ENCODE measurements at places on chromosomes 5 and 9. TPM values are rescaled to one million over a fixed set of nuclear protein-coding genes. Genes with fewer than 3 reads are reported as not detected.

The CFAP157 gene
- 8.2 TPM for total RNA-seq

DNA sequence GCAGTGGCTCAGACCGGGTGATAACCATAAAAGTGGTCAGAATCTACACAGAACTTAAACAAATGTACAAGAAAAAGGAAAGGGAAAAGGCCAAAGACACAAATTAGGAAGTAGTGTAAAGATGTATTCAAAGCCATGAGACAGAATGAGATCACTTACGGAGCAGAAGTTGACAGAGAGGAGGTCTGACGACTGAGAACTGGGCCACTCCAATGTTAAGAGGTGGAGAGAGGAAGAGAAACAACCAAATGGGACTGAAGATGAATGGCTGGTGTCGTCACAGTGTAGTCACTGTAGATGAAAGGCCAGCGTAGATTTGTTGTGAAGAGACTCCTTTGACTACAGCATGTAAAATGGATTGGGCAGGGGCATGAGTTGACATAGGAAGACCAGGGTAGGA lies 114.4 kb downstream of the DROSHA start:
- H3K4me3 ChIP-seq, result no peak overlapping the region
- no peak for DNase-seq
- H3K4me1 ChIP-seq, result peaks cover 1% of the 10 kb centered on the region
- no peaks in the 10 kb centered on the region for H3K36me3 ChIP-seq

- no peak overlapping the region for H3K27ac ChIP-seq
- H3K36me3 ChIP-seq, result no peaks in the 10 kb centered on the region
- no peak overlapping the region for H3K4me3 ChIP-seq
- H3K27me3 ChIP-seq, result no peaks in the 10 kb centered on the region
- H3K4me1 ChIP-seq, result no peaks in the 10 kb centered on the region
Measured at GRCh38 chr9:27248702-27249101, 48.2 kb downstream of the EQTN start.

GRCh38 chr9:4430432-4431261 lies 59.6 kb upstream of the SLC1A1 start:
- no peaks in the 10 kb centered on the region for H3K4me1 ChIP-seq
- no peaks in the 10 kb centered on the region for H3K27me3 ChIP-seq
- H3K36me3 ChIP-seq, result no peaks in the 10 kb centered on the region
- no peak for DNase-seq
- H3K4me3 ChIP-seq, result no peak overlapping the region

DNA sequence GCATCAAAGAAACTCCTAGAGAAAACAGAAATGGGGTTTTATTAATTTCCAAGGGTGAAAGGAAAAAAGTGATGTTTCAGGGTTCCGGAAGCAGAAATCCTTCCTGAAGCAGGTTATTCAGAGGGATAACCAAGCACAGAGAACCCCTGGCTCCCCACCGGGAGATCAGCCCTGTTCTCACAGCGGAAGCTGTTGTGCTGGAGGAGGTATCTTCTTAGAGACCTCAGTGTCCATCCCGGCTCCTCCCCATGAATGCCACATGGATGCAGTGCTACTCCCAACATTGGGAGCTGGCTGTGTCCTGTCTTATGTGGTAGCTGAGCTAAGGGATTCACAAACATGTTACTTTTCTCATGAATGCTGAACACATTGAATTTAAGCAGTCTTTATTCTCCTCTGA lies 80.9 kb upstream of the IRX2 start:
- H3K27ac ChIP-seq, result no peak overlapping the region
- no peak for DNase-seq
- H3K27me3 ChIP-seq, result no peaks in the 10 kb centered on the region
- no peak overlapping the region for H3K4me3 ChIP-seq
- no peaks in the 10 kb centered on the region for H3K36me3 ChIP-seq

DNA sequence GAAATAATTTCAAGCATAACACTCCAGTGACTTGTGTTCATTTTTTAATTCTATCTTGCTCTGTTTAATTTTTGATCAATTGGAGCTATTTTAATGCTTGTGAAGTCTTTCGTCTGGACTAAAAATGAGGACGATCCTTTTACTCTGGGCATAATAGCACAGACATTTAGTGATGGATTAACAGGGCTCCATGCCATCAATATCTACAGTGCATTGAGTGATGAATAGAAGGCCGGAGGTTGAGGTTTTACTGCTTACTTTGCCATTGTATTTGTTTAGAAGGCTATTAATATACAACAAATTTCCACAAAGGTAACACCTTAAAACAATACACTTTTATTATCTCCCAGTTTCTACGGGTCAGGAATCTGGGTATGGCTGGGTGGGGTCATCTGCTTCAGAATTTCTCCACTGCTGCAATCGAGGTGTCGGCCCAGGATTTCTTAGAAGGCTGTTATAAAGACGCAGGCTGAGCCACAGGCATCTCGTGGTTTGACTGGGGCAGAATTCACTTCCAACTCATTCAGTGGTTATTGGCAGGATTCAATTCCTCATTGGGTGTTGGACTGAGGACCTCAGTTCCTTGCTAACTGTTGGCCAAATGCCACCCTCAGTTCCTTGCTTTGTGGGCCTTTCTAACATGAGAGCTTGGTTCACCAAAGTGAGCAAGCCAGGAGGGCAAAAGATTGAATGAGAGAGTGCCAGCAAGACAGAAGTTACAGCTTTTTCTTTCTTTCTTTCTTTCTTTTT lies 265.4 kb upstream of the VLDLR start:
- no peaks in the 10 kb centered on the region for H3K36me3 ChIP-seq
- H3K27ac ChIP-seq, result peak overlapping the region; percentile 81
- peaks cover 6% of the 10 kb centered on the region for H3K4me1 ChIP-seq
- DNase-seq, result no peak

DNA sequence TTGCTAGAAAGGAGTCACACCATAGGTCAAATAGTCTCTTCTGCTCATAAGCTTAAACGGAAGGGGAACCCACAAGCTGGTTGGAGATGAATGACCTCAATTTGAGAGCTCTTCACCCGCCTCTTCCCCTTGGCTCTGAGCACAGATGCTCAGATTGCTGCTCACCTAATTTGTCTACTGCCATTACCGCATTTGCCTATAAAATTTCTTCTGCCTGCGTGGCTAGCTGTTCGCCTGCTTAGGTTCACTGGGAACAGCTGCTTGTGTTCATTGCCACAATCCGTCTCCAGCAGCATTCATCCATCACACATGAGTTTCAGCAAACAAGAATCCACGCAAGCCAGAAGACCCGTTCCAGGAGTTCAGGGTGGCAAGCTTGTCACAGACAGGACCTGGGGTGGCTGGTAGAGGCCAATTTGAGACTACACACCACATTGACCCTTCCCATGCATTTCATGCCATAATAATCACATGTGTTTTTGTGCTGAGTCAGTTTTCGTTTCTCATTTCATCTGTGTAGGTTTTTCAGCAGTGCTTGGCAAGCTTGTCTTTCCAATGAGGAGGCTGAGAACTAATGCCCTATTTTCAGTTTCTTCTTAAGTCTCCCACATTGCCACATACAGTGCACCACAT lies 50.2 kb upstream of the DNAH5 start:
- no peak overlapping the region for H3K4me3 ChIP-seq
- no peaks in the 10 kb centered on the region for H3K36me3 ChIP-seq
- DNase-seq, result no peak
- no peaks in the 10 kb centered on the region for H3K27me3 ChIP-seq
